ENCODE measurements at places on chromosomes 3 and 15. TPM values are rescaled to one million over a fixed set of nuclear protein-coding genes. Genes with fewer than 3 reads are reported as not detected.

Gene KATNBL1
- 48.5 TPM for total RNA-seq

Gene DPPA4
- total RNA-seq: not detected

Gene MNS1
- 0.77 TPM for total RNA-seq

Gene CD86
- 15.4 TPM for total RNA-seq

Gene KNL1
- 0.35 TPM for total RNA-seq

Gene TOMM70
- total RNA-seq: 47.8 TPM

Gene GOLGA6A
- not detected for total RNA-seq

Gene ROPN1
- not detected for total RNA-seq

Gene TTLL13
- not detected for total RNA-seq

Gene CFAP44
- 3.6 TPM for total RNA-seq

Gene ACOX2
- 18.8 TPM for total RNA-seq

Gene OSBPL10
- 18.9 TPM for total RNA-seq

Gene WDR49
- 0.64 TPM for total RNA-seq

DNA sequence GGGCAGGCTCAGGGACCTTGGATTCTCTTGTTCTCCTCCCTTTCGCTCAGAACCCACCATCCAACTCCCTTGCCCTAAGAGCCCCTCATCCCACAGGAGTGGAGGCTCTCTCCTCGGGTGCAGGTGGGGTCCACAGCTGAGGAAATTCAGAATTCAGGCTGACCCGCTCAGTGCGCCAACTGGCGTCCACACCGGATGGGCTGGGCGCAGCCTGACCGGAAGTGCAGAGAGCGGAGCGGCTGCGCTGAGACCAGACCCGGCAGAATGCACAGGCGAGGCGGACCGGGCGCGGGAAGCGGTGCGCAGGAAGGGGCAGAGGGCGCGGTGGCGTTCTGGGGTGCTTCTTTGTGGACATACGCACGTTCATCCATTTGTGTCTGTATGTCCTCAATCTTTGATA, 210.4 kb upstream of the NDN start:
- no peak for DNase-seq

GRCh38 chr3:107969525-107969924, 121.3 kb downstream of the CD47 start:
- DNase-seq: no peak

- DNase-seq: no peak
Observed at GRCh38 chr3:112005091-112005672, 6.5 kb downstream of the TAGLN3 start.

- DNase-seq: no peak
Observed at GRCh38 chr3:148643389-148643840, 54.3 kb upstream of the AGTR1 start.

- DNase-seq: no peak
Observed at GRCh38 chr15:54150255-54150654, 172.0 kb downstream of the UNC13C start.

- DNase-seq: no peak
Observed at GRCh38 chr3:103813955-103814354, 1379.1 kb downstream of the ZPLD1 start.

- DNase-seq: no peak
Observed at GRCh38 chr15:80163217-80163616, 10.4 kb downstream of the FAH start.

DNA sequence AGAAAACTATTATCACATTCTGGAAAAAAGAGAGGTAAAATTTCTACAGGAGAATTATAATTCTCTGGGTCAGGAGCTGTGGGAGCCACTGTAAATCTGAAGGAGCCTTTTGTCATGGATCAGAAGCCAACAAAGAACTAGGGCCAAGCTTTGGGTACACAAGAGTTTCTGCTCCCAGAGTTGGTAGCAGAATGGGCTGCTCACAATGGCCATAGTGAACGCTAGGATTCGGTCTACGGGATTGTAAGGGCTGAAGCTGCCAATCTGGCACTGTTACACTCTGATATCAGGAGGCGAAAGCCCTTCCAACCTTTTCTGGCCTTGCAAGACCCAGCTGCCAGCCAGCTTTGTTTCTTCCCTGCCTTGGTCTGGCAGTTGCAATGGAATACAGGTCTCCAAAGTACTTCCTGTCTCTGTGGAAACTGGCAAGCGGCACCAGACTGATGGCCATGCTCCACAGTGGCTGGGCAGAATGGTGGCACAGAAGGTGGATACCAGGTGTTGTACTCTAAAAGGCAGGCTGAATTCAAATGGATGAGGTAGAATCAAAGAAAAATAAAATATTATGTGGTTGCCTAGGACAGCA, 831.7 kb downstream of the CADM2 start:
- DNase-seq: no peak

DNA sequence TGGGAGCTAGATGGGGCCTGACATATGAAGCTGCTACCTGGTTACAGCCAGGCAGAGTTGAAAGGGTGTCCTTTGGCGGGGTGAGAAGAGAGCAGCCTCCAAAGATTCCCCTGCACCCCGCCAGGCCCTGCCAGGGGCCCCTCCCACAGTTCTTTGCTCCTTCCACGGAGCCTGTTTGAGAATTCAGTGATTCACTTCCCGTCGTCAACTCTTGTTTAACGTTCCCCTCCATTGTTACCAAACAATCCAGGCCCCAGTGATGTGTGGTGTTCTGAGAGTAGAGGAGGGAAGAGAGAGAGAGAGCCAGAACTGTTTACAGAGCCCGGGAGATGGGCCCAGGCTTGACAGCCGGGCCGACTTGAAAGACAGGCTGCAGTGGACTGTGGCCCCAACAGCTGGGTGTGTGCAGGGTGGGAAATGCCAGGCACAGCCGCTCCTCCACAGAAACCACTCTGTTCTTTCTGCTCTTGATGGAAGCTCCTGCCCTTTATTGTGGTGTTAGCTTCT, 81.5 kb downstream of the SMAD3 start:
- DNase-seq: peak; percentile 88

GRCh38 chr15:25245801-25246622, 192.8 kb downstream of the UBE3A start:
- DNase-seq: no peak

DNA sequence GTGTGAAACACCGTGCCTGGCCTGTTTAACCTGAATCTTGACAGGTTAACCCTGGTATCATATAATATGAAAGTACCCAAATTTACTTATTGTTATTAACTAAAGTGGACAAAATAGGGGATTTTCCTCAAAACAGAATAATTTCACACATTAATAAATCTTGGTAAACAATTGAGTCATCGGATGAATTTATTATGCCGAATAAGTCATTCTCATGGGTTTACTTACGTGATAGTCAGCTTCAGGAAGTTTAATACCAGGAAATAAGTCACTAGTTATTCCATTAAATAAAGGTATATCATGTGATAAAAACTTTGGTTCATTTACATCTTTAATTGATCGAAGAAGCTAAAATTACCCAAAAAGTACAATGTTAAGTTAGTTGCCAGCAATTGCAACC, 99.7 kb downstream of the DNAH12 start:
- no peak for DNase-seq

GRCh38 chr3:160006282-160007163, 17.9 kb downstream of the IL12A start:
- DNase-seq: no peak

DNA sequence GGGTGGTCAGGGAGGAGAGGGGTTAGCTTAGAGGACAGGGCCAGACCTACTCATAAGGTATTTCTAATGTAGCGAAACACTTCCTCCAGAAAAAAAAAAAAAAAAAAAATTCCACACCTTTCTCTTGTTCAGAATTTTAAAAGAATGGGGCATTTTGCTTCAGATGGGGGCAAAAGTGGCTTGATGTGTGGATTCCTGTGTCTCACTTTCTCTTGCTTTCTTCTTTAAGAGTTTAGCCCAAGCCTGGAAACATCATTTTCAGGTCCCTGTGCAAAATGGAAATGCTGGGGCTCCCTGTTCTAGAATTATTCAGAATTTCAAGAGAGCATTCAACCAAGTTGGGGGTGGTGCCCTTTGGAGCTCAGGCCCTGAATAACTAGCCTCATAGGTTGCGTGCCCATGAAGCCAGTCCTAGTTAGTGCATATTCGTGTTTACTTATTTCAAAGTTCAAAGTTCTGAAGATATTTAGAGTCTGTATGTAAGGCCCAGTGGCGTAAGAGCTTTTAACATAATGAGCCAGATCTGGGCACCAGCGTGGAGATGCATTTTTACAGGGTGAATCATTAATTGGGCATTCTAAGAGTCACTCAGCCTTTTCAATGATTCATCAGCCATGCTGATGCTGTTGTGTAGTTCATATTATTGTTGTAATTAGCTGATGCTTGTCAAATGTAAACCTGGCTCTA, 104.5 kb downstream of the RPLP1 start:
- DNase-seq: no peak

DNA sequence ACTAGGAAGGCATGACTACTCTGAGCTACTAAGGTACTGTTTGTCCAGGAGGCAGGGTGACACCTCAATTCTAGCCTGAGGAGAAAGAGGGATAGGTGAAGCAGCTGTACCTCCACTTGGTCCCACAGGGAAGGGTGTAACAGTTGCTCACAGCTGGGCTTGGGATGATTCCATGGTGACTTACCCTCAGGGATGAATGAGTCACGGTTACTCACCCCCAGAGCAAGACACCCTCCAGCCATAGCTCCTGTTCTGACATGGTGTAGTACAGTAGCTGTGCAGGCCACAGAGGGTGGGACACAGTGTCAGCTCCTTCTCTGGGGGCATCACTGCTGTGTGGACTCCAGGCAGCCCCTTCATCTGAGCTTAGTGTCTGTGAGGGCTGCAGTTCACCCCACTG, 868.6 kb upstream of the SEMA6D start:
- no peak for DNase-seq

- no peak for DNase-seq
Observed at GRCh38 chr3:4664412-4664811, 171.3 kb downstream of the ITPR1 start.

GRCh38 chr15:80974914-80975313, 14.7 kb downstream of the MESD start:
- no peak for DNase-seq

- DNase-seq: no peak
Observed at GRCh38 chr3:29186982-29187725, 93.7 kb upstream of the RBMS3 start.

DNA sequence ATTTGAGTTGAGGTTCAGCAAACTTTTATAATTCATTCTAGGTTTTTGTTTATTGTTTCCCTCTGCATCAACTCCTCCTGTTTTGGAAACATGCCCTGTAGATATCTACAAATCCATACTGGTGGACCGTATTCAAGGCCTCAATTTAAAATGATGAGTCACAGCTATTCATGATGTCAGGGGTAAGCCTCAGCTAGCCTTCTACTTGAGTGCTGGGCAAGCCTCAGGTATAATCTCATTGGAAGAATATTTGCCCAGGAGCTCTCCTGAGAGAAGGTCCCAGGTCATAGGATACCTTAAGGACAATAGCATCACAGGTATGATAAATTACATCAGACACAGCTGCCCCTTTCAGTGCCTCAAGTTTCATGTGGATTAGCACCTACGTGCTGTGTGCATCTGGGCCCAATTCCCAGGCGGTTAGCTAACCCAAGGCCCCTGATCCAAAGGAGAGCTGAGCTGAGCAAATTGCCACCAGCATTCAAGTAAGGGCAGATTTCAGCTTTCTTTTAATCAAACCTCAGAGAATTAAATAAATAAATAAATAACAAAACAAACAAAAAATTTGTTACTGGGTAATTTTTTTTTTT, 87.5 kb downstream of the KCNMB2 start:
- no peak for DNase-seq

GRCh38 chr3:136937851-136938250, 19.9 kb upstream of the IL20RB start:
- no peak for DNase-seq
